Activated T-helper 1 cell treated with anti-CD3 and anti-CD28 coated beads, Interleukin-12 subunit alpha, Interleukin-12 subunit beta, Interleukin-2, Interleukin-4 antibody, amounts not matched to agents 30 ng/mL and 10 ng/mL and 1 ng/mL, durations not matched to agents 14 hours and 24 hours and 36 hours (primary cell): ENCODE measurements at places on chromosomes 5 and 9. TPM values are rescaled to one million over a fixed set of nuclear protein-coding genes. Genes with fewer than 3 reads are reported as not detected.

DNA sequence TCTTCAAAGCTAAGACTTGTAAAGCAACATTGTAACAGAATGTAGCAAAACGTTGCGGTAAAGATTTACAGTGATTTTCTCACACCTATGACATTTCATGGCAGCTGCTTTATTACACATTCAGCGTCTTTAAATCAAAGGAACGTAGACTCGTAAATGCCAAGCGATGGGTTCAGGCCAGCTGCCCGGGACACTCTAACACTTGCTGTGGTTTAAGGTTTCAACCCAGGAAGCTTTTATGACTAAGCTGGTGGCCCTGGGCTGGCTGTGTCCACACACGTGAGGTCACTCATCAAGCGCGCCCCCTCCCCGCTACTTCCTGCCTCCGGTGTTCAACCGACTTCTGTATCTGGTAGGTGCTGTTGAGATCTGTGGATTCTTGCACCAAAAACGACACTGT is 2.5 kb downstream of the SLC6A18 start:
- no peak for DNase-seq

- DNase-seq = no peak
These were observed 138.7 kb downstream of the DRD1 start for GRCh38 chr5:175305251-175305650.

DNA sequence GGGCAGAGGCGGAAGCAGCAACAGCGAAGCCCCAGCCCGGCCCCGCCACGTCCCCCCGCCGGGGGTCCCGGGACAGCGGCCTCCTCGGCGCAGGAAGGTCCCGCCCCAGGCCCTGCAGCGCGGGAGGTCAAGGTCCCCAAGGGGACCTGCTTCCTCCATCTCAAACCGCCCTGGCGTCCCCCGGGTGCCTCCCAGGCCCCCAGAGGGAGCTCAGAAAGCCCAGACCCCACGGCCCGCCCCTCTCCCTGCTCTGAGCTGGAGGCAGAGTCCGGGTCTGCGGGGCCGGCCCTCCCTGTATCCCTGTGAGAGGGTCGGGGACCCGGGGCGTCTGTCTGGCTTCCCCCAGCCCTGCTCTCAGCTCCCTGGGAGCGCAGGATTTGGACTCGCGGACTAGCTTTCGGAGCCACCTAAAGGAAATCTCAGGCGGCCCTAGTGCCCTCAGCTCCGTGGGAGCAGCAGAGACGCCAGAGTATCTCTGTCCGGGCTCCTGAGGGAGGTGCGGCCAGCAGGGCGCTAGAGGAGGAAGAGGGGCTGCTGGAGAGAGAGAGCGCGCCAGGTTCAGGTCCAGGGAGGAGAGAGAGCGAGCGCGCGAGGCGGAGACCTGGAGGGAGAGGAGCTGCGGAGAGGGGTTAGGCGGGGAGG is 30.7 kb downstream of the EXOC3 start:
- DNase-seq = no peak

DNA sequence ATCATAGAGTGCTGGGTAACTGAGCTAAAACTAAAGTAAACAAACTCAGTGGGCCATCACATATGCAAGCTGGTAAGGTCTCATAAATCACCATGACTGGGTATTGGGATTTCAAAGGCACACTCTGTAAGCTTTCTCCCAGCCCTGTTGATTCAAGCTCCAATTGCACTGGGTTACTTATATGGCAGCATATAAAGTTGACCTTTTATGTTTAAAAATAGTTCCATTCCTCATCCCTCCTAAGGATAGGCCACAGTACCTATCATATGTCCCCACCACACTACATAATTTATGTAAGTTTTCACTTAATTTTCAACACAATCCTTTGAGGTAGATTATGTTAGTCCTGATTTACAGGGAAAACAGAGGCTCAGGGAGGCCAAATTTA is 438.4 kb downstream of the RAB3C start:
- no peak for DNase-seq

GRCh38 chr5:68070591-68071281 is 144.8 kb upstream of the PIK3R1 start:
- no peak for DNase-seq

DNA sequence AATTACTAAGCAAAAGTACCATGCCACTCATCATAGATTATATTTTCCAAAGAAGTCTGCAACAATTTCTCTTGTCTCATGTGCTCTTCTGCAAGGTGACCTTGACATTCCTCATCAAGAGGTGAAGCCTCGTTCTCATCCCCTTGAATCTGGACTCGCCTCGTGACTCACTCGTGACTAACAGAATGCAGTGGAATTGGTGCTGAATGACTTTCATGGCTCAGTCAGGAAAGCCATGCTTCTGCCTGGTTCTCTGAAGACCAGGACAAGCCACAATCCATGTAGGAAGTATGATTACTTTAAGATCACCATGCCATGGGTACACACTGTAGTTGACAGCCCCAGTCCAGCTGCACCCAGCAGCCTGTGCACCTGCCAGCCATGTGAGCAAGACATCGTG is 335.8 kb downstream of the GADD45G start:
- no peak for DNase-seq

DNA sequence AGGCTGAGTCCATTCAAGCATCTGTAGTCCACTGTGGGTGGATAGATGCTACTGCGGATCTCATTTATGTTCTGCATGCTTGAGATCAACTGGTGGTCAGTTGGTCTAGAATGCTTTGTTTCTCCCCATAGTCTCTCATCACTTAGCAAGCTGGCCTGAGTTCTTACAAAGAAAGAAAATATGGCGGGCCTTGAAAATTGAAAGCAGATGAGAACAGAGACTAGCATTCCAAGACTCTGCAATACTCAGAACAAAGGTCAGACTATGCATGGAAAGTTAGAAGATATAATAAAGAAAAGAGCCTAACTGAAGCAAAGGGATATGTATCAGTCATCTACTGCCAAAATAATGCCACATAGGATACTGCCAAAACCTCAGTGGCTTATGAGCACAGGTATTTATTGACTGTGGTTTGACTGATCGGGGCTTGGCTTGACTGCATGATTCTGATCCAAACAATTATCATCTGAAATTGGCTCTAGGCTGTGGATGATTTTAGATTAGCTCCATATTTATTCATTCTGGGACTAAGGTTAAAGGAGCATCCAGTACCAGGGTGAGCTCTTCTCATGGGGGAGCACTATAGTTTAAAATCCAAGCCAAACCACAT is 258.9 kb downstream of the TAF11L14 start:
- no peak for DNase-seq

- no peak for DNase-seq
These were observed 47.7 kb downstream of the SRFBP1 start for GRCh38 chr5:122009436-122009835.

DNA sequence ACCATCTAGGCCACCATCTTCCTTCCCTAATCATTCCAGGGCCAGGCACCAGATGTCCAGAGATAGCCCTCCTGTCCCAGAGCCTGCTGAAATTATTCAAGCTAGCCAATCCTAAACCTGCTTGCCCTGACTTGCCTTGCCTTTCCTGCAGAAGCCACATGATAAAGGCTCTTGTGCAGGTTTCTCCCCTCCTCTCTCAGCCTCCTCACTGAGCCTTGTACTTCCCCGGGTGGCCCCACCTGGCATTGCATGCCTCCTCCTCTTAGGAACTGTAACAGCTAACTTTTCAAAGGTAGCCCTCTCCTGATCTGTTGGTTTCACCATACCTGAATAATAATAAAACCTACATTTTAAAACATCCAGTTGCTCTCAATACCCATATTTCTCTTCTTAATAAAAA is 42.6 kb downstream of the DIRAS2 start:
- DNase-seq = no peak

DNA sequence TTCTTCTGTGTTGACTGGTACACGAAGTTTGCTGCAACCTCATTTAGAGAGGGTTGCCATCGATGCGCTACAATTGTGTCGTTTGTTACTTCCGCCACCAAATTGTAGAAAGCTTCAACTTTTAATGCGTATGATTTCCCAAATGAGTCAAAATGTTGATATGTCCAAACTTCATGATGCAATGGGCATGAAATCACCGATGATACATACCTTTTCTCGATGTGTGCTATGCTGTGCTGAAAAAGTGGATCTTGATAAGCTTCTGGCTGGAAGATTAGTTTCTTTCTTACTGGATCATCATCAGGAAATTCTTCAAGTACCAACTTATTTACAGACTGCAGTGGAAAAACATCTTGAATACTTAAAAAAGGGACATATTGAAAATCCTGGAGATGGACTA is 65.7 kb downstream of the TMEM38B start:
- no peak for DNase-seq

DNA sequence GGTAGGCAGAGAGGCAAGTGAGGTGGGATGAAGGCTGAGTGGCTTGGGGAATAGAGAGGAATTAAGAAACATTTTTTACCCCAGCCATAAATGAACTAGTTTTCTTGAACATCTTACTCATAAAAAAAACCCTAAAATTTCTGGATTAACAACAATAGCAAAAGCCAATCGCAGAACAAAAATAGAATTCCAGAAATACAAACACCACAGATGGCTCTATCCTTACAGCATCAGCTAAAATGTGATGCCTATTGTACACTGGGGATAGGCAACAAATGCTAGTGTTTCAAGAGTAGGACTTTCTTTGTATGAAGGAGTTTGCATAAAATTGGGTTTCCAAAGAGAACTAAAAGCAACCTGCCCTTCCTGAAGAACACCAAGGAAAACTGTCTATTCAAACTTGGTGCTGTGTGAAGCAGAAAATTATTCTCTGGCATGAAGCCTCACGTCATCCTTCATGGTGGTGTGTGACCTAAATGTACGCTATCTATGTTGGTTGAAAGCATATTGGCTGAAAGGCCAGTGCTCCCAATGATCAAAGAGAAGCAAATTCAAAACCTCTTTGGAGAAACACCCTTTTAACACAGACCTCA is 82.9 kb downstream of the JAKMIP2 start:
- DNase-seq = no peak

- no peak for DNase-seq
These were observed 70.4 kb upstream of the SNX2 start for GRCh38 chr5:122704247-122705036.

DNA sequence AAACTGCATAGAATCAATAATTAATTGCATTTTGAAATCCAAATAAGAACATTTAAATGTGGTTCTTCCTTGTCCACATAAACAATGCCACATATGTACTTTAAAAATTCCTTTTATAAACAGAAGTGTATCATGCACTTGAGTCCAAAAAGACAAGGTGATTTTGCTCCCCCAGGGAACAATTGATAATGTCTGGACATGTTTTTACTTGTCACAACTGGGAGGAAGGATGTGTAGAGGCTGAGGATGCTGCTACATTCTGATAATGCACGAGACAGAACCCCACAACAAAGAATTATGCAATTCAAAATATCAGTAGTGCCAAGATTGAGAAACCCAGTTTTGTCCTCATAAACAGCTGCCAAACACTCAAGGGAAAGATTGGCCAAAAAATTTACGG is 181.1 kb upstream of the ISL1 start:
- no peak for DNase-seq

GRCh38 chr9:129987941-129988340 is 55.0 kb downstream of the FNBP1 start:
- no peak for DNase-seq

PCDHB3 gene
- not detected in 2 replicates for total RNA-seq

RANBP17 gene
- not detected in 2 replicates for total RNA-seq

LPAR1 gene
- not detected in 2 replicates for total RNA-seq

ADAMTS13 gene
- 1.2 and 1.7 TPM in 2 replicates for total RNA-seq
